Posterior vena cava (tissue), 2 donors: ENCODE measurements at places on chromosomes 11 and 22.

GRCh38 chr11:12111549-12112520, 1.4 kb downstream of the MICAL2 start:
- DNase-seq: no peak

DNA sequence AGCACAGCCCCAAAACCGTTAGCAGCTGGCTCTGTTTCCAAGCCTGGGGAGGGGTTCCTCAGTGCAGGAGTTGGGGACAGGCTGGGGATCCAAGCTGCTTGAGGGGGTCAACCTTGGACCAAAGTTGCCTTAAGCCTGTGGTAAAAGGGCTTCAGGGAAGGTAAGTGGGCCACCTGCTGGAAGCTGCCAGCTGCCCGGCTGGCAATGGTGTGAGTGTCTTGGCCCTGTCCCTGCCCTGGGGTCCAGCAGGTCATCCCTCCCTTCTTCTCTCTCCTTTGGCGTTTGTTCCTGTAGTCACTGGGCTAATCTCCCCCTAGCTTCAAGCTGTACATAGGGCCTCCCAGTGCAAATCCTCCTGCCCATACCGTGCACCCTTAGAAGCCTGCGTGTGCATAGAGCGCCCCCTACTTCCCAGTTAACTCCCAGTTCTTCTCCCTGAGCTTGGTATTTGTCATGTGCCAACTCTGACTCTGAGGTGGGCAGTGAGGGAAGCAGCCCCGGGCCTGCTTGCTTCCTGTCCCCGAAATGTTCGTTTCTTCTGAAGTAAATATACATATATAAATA, 4.4 kb downstream of the TMEM258 start:
- no peak for DNase-seq

GRCh38 chr22:29469755-29470154, 10.3 kb upstream of the NEFH start:
- no peak for DNase-seq

DNA sequence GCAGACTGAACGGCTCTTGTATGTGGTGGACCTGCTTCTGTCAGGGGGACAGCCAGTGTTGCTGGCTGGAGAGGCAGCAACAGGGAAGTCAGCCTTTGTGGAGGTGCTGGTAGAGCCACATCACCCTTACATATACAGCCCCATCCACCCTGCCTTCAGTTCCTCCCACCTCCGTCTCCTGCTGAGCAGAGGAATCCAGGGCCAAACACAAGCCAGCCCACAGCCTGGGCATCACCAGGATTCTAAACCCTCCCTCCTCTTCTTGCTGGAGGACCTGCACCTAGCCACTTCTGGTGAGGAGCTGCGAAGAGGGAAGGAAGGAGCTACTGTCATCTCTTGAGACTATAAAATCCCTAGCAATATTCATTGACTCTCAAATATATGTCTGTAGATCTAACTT, 51.6 kb downstream of the DNHD1 start:
- DNase-seq: no peak

GRCh38 chr11:115052601-115053000, 374.3 kb downstream of the NXPE2 start:
- DNase-seq: no peak

DNA sequence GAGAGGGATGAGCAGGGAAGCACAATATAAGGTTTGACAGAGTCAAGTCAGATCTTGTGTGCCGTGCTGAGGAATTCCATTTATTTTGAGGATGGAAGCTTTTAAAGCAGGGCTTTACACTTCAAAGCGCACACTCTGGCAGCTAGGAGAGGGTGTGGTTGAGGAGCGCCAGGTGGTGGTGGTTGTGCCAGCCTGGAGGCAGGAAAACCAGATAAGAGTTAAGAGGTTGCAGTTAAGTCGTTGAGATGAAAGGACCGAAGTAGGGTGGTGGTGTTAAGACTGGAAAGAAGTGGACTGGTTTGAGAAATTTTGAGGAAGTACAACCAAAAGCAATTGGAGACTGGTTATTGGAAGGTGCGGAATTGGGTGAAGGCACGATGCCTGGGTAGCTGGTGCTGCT, 231.6 kb upstream of the TBCEL start:
- no peak for DNase-seq

DNA sequence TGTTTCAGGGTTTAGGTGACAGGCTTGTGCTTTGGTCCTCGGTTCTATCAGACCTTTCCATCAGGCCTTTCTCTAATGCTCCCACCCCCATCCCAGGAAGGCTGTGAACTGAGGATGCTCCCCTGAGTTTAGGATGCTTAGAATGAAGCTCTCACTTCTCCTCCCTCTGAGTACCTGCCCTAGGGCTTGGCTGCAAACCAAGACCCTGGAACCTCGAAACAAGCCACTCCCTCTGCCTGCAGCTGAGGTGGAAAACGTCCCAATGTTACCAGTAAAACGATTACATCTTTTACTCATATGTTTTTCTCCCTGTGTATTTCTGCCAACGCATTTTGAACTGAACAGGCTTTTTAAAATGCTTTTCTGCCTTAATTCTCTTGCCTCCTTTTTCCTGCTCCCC, 54.5 kb upstream of the BMAL1 start:
- DNase-seq: no peak

- DNase-seq: no peak
These were observed 517.9 kb upstream of the RAG2 start for GRCh38 chr11:37115963-37116362.

DNA sequence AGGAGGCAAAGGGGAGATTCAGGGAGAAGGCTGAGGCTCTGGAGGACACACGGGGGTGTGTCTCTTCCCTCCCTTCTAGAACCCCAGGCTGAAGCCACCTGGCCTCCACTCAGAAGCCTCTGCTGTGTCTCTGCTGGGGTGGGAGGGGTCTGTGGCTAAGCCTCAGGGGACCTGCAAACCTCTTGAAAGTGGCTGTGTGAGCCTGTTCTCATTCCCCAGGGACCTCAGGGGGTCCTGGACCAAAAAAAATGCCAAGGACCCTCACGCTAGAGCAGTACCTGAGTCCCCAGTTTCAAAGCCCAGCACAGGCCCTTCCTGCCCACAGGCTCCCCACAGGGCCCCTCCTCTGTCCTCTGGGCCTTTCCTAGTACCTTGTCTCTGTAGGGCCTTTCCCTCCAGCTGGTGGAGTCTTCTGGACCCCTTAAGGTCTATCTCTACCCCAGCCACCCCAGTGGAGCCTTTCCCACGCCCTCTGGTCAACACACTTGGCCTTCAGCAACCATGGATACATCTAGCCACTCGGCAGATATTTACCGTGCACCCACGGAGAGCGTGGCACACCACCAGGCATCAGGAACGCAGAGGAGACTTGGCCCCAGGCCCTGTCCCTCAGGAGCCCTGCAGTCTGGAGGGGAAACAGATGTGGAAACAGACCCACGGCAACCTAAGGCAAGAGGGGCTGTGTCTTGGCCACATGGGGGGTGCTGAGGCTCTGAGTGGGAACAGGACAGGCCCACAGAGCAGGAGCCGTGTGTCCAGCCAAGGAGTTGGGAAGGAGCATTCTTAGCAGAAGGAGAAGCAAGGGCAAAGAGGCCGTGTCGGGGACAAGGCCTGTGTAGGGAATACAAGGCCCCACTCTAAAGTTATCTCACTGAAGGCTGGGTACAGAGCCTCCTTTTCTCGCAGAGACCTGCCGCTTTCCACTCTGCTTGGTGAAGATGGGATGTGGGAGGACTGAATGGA, 18.5 kb downstream of the PLA2G6 start:
- no peak for DNase-seq

DNA sequence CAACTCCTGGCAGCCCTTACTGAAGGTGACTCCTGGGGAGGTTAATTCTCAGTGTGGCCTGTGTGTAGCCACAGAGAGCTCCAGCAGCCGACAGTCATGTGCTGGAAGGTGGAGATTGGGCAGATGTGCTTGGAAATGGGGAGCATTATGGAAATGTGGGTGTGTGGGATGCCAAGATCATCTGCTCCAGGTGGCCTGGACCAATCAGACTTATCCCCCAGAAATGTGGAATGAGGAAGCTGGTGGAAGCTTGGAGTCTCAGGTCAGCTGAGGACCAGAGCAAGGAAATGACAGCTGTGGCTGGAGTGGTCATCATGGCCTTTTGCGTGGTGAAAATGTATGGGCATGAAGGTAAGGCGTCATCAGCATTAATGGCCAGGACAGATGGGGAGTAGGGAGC, 234.0 kb downstream of the MIAT start:
- DNase-seq: peak; percentile 26

DNA sequence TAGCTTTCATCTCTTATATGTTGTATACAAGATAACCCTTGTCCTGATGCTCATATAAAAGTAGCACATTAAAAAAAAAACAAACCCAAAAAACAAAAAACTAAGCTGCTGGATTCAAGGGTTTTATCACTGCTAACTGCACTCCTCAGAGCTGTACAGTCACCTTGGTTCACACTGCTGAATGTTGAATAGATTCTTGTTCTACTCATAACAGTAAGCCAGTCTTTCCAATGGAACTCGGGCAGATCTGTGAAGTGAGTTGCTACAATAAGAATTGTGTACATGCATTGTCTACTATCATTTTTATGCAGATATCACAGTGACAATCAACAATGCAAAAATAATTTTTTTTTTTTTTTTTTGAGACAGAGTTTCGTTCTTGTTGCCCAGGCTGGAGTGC, 4.7 kb downstream of the HARBI1 start:
- DNase-seq: no peak

GRCh38 chr22:35215993-35216392, 41.3 kb upstream of the HMGXB4 start:
- no peak for DNase-seq

GRCh38 chr11:3231851-3232744, at the start of gene MRGPRE:
Gene MRGPRE, minus strand, starts transcription at chr11:3232417. Its CDS starts 3,618 bp downstream, at chr11:3228799.
- peak; percentile 77 for DNase-seq

- peak; percentile 66 for DNase-seq
These were observed 305.1 kb downstream of the CTTN start for GRCh38 chr11:70703141-70704064.

- DNase-seq: no peak
These were observed 10.7 kb downstream of the XNDC1N start for GRCh38 chr11:71917646-71918140.

- DNase-seq: no peak
These were observed 60.2 kb upstream of the CRTAM start for GRCh38 chr11:122778148-122778547.

- no peak for DNase-seq
These were observed 37.2 kb downstream of the GLYATL2 start for GRCh38 chr11:58807343-58807742.

DNA sequence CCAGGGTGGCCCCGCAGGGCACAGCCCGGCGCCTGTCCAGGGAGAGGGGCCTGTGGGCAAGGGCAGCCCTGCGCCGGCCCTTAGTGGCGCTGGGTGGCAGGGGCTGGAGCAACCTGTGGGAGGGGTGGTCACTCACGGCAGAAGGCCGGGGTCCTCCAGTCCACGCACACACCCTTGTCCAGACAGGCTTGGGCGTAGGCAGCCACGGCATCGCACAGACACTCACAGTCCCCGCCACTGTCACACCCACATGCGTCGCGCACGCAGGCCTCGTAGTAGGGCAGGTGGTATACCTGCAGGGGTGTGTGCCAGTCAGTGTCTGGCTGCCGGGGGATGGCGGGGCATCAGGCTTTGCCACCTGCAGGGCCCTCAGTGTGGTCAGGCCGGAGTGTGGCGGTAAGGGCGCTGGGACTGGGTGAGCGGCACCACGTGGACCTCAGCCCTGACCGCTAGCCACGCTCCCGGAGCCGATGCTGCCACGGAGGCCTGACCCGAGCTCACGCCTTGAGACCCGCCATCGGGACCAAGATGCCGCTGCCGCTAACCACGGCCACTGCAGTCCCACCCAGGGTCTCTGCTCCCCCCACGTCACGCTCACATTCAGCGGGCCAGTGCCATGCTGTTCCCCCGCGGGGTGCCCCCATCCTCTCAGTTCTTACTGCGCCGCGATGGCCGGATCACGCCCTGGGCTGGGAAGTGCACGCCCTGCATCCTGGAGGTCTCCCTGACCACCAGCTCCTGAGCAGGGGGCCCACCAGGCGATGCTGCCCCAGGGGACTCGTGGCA, 12.5 kb downstream of the MUC6 start:
- DNase-seq: no peak
